ENCODE measurements at places on chromosomes 7 and 10. TPM values are rescaled to one million over a fixed set of nuclear protein-coding genes. Genes with fewer than 3 reads are reported as not detected.
A peak's percentile ranks its signal among the peaks of the same experiment; 100 is the strongest.

Gene CTNNA3
- total RNA-seq, result under 0.01 TPM

Gene UPK3BL2
- not detected for total RNA-seq

Gene SLC26A3
- not detected for total RNA-seq

Gene CALML3
- not detected for total RNA-seq

DNA sequence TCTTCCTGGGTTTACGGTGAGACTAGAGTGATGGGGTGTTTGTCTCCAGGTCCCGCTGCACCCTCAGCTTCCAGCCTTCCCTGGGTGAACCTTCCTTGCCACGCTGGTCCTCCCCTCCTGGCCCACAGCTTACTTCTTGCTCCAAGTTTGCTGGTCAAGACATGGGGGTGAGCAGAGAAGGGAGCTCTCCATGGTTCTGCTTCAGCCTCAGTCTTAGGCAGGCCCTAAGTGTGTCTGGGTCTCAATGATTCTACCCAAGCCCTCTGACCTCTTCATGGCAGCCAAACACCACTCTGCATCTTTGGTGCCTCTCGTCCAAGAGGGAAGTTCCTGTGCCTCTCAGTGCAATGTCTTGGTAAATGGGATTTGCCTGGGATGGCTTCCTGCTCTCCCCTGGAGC, 356.5 kb upstream of the KLF6 start:
- peak; percentile 22 for DNase-seq

- DNase-seq, result no peak
Observed at GRCh38 chr10:52474265-52474664, 160.2 kb downstream of the DKK1 start.

- DNase-seq, result no peak
Observed at GRCh38 chr7:142425281-142425680, 167.4 kb upstream of the PRSS58 start.

Measured in renal cortical epithelial cell (primary cell).